ENCODE measurements at places on chromosomes 4 and X.

GRCh38 chr4:24273136-24273535 lies 311.2 kb downstream of the DHX15 start:
- DNase-seq: no peak

DNA sequence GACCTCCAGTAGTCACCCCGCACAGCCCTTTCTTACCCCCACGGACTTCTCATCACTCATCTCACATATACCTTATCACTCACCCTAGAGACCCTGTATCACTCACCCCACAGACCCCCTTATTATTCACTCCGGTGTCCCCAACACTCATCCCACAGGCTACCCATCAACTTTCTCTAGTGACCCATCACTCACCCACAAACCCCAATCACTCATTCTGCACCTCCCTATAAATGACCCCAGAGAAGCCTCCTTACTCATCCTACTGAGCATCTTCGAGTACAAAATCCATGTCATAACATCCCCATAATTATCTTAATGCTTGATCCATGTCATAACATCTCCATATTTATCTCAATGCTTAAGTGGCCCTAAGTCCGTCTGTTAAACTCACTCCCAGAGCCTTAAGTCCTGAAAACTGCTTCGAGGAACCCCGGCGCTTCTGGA lies 934 bp downstream of the ZNF41 start:
- no peak for DNase-seq

- DNase-seq: no peak
Observed at GRCh38 chr4:766152-766515, 59.8 kb downstream of the CPLX1 start.

DNA sequence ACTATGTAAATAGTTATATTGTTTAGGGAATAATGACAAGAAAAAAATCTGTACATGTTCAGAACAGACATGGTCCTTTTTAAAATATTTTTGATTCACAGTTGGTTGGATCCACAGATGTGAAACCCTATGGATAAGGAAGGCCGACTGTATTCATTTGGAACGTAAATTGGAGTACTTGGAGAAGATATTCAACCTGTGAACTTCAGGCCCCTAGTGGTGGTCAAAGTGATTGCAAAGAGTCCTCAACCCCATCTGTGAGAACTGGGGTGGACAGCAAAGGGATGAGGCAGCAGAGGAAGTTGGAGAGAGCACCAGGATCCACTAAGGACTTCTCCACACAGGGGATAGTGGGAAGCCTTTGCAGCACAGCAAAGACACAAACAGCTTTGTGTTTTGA lies 6.2 kb upstream of the CXCL13 start:
- DNase-seq: no peak

- DNase-seq: no peak
Observed at GRCh38 chr4:140195806-140196205, 41.8 kb upstream of the MAML3 start.

- DNase-seq: no peak
Observed at GRCh38 chr4:168690199-168690598, 193.3 kb downstream of the PALLD start.

DNA sequence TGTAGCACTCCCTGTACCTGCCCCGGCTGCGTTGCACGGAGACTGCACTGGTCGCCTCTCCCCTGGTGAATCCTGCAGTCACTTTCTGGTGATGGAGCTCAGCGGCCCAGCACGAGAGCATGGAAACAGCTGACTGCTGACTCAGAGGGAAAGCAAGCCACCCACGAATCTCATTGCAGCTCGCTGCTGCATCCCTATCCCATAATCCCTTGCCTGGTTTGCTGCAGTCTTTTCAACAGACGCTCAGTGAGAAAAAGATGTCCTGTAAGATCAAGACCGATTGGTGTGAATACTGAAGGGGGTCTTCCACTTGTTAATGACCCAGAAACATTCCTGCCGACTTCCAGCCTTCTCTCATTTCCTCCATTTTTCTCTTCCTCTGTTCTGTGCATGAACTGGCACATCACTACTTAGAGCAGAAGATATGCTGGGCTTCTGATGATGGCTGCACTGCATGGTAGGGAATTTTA lies 52.9 kb downstream of the TRIM2 start:
- DNase-seq: peak; percentile 80

DNA sequence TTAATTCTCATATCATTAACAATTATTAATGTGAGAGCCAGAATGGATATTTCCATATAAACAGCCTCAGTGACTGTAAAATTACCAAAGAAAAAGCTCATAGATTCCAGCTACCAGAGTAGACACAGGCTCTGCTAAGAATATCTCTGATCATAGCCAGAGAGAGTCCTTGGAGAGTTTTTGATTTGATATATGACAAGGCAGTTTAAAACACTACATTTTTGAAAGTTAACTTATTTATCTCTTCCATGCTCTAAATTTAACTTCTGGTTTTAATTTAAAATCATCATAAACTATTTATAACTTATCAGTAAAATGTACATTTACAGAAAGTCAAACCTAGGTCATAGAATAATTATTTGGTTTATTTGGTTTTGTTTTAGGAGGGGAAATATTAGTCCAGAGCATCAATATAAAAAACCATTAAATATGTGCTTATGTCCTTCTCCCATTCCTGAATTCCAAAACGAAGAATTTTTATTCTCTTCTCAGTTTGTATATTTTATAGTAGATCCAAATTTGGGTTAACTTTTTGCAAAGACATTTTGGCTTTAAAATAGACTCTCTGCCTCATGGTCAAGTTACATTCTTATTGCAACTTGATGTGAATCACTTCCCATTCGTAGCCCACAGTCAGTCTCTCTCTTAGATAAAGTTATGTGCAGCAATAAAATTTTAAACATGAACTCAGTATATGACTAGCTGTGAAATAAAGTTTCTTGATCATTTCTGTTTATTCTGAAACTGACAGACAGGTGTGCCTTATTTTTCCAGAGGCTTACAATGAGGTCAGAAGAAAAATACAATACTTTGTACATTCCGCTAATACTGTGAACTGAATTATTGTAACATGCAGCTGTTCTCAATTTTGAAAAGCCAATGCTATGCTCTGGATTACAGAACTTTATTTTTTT lies 267.1 kb downstream of the PAPSS1 start:
- no peak for DNase-seq

DNA sequence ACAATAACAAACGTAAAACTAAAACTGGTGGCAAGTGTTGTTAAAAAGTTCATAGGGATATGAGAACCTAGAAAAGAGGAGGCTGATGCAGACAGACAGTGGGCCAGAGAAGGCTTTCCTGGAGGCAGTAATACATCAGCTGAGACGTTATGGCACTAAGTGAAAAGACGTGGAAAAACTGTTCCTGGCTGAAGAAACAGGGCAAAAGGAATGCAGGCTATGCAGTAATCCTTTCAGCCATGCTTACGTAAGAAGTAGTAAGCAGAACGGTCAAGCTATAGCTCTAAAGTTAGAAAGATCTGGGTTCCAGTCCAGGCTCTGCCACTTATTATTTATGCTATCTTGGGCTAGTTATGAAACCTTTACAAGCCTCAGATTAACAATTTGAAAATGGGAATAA lies 6.4 kb downstream of the LAMTOR3 start:
- no peak for DNase-seq

- DNase-seq: no peak
Observed at GRCh38 chrX:16213961-16214360, 46.7 kb downstream of the MAGEB17 start.

GRCh38 chr4:148420397-148420796 lies 21.8 kb downstream of the NR3C2 start:
- DNase-seq: no peak

DNA sequence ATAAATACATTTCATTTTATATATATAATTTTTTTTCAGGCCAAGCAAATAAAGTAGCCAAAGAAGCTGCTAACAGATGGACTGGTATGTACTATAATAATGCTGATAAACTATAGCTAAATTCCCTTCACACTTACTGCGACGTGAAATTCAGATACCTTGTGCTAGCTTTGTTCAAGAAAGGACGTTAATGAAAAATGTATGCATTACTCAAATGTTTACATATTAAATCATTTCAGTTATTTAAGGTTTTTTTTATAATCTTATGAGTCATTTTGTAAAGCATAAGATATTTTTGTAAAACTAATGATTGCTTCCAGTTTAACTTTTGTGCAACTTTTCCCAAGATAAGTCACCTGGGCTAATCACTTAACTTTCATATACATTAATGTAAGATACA lies 57.2 kb upstream of the TMEM131L start:
- DNase-seq: no peak

DNA sequence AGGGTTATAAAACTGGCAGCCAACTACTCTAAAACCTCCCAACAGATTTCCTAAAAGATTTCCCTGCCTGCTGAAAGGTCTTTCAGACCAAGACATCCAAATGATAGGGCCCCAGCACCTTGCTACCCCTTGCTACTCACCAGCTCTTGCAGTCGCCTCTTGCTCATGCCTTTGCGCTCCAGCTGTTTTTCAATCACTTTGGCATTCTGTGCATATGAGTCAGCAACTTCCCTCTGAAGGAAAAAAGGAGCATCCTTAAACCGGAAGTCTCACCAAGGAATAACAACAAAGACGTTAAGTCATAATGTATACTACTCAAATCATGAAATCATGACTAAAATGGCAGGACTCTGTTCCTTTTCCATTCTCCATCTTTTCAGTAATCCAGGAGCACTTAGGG lies 24.0 kb downstream of the STEEP1 start:
- no peak for DNase-seq

Measured in midbrain (tissue), 1 donor.